ENCODE measurements at places on chromosomes 2 and 18. TPM values are rescaled to one million over a fixed set of nuclear protein-coding genes. Genes with fewer than 3 reads are reported as not detected.

- DNase-seq: no peak
Observed at GRCh38 chr2:179059026-179059700, 9.2 kb upstream of the CCDC141 start.

GRCh38 chr18:46333431-46334135 is 229.4 kb downstream of the HAUS1 start:
- DNase-seq: peak; percentile 52

GRCh38 chr2:132782176-132782783 is 112.3 kb upstream of the LYPD1 start:
- no peak for DNase-seq

DNA sequence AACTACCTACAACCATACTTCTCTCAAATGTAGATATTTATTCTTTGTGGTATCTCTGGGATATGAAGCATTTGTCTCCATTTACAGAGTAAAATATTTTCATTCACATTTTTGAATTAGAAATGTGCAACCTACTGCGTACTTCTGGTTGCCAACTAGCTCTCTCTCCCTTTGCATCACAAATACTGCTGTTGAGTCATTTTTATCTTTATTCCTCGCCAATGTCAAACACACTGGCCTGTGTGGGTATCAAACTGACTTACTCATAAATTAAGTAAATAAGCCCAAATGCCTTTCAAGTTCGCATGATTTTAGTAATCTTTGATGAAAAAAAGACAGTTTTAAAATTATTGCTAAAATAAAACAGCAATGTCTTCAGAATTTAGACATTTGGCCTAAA is 67.3 kb downstream of the STAT4 start:
- no peak for DNase-seq

DNA sequence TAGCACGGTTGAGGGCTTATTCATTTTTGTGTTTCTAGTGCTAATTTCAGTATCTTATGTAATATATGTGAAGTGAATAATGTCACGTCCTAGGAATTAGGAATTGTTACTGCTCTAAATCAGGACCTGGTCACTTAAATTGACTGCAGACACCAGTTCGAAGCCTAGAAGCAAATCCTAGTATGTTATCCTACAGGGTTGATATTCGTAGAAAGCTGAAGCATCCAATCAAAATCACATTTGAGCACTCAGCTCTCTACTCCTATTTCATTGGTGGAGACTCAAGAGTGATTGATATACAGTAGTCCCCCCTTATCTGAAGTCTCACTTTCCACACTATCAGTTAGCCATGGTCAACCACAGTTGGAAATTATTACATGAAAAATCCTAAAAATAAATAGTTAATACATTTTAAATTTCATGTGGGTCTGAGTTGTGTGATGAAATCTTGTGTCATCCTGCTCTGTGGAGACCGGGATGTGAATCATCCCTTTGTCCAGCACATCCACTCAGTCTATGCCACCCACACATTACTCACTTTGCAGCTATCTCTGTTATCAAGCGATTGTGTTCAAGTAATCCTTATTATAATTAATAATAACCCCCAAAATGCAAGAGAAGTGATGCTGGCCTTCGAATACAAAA is 35.2 kb upstream of the SCN9A start:
- peak; percentile 3 for DNase-seq

GRCh38 chr2:88760819-88761598 is 69.5 kb downstream of the RPIA start:
- no peak for DNase-seq

GRCh38 chr2:28268386-28268785 is 124.3 kb upstream of the FOSL2 start:
- DNase-seq: no peak

DNA sequence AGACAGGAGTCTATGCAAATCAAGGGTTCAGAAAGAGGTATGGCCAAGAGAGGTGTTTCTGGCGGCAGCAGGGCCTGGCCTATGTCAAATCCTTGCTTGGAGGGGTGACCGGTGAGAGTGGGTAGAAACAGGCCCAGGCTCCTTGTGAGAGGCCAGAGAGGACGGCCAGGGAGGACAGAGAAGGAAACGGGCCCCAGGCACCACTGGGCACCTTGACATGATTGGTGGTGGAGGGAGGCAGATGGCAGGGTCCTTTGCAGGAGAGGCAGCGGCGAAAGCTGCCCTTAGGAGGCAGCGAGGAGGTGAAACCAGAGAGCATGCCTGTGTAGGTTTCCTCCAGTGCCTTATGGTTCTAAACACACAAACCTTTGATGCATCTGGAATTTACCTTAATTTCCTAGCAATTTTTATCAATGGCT is 6.2 kb downstream of the RAMP1 start:
- DNase-seq: no peak

- no peak for DNase-seq
Observed at GRCh38 chr2:151906633-151906998, 78.4 kb upstream of the ARL5A start.

- no peak for DNase-seq
Observed at GRCh38 chr2:191881982-191882816, 35.3 kb upstream of the CAVIN2 start.

GRCh38 chr2:138752197-138752956 is 27.8 kb downstream of the NXPH2 start:
- no peak for DNase-seq

DNA sequence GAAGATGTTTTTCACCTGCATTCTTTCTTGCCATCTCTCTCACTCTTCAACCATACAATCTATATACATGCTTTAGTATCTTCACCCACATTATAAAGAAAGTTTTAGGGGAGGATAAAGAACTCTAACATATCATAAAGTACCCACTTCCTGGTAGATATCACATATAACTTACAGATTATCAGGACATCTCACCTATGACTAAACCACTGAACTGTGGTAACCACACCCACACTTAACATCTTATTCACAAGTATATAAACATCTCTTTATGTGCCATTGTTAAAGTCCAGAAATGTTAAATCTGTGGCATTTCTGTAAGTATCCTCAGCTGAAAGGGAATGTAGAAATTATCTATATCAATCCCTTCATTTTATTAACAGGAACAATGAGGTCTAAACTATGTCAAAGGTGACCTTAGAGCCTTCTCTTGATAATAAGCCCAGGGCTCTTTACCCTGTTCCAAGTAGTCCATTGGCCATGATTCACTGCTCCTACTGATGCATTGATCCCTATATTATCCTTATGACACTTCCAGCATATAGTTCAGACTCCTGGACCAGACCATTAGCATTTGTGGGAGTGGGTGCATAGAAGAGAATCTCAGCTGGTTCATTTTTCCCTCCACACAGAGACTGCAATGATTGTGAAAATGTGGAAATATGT is 182.4 kb downstream of the SUCLG1 start:
- no peak for DNase-seq

DNA sequence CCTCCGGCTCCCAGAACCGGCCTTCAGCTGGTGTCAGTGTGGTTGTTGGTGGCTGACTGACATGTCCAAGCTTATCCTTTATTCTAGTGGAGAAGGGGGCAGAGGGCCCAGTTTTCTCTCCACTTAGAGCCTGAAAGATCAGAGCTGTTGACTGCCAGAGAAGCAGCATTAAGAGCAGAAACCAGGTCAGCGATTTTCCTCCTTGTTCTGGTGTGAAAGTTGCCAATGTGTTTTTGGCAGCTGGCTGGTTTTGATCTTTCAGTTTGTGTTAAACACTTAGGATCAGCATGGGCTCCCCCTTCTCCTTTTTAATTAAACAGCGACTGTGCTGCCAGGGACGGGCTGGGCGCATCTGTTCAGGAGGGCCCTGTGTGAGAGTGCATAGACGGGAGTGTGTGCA is 100.9 kb downstream of the ASAP2 start:
- peak; percentile 17 for DNase-seq

DNA sequence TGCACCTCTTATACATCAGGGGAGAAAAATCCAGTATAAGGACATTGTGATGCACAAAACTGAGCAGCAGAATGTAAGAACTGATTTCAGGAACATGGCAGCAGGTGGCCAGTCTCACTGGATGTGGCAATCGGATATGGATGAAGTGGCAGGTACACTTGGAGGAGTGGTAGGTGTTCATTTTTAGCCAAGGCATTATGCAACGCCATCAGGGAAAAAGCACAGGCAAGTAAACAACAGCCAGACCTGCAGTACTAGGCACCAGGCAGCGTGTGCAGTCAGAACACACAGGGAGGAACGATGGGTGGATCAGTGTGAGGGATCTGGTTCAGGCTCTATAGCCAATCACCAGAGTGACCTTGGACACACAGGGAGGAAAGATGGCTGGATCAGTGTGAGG is 77.4 kb upstream of the GCFC2 start:
- DNase-seq: no peak

GRCh38 chr2:221649051-221649775 is 77.1 kb upstream of the EPHA4 start:
- DNase-seq: peak; percentile 4

DNA sequence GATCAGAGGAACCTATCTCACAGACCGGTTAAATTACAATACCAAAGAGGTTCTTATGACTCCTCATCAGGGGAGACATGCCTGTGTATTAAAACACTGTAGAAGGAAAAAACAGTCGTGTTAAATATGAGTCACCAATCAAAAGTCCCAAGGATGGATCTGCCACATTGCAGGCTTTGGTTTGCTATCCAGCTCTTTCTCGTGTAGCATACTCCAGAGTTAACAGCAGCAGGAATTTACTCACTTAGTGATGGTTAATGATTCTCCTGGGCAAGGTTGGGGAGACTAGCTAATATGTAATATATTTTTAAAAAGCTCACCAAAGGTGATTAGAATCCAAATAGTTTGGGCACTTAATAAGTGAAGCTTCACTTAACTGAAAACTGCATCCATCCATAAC is 109.7 kb downstream of the MBD5 start:
- no peak for DNase-seq

- no peak for DNase-seq
Observed at GRCh38 chr2:216482640-216483039, 16.0 kb upstream of the RPL37A start.

DNA sequence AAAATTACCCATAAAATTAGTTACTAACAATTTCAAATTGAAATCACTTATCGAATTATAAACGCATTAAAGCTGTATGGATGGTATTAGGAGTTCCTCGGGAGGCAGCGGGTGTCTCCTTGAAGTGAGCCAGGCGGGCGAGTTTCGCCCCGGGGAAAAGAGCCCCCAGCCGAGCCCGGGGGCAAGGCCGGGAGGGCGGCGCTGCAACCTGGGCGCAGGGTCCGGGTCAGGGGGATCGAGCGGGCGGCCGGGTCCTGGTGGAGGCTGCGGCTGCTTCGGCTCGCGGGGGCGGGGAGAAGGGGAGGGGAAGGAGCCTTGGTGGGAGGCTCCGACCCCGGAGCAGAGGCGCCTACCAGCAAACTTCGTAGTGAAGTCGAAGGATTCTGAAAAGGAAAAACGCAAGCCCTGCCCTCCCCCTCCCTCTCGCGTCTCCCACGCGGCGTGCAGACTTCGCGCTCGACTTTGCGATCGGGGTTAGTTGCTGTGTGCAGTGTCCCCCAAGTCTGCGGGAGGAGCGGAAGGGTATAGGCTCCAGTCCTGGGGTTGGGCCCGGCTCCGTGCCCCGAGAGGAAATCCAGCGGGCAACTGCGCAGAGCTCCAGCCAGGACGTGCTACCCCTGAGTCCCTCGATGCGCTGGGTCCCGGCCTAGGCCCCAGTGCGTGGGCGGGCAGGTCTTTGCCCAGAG is 140.8 kb downstream of the MEIS1 start:
- no peak for DNase-seq

GRCh38 chr2:227933884-227934283 is 62.5 kb downstream of the DAW1 start:
- DNase-seq: no peak

DNA sequence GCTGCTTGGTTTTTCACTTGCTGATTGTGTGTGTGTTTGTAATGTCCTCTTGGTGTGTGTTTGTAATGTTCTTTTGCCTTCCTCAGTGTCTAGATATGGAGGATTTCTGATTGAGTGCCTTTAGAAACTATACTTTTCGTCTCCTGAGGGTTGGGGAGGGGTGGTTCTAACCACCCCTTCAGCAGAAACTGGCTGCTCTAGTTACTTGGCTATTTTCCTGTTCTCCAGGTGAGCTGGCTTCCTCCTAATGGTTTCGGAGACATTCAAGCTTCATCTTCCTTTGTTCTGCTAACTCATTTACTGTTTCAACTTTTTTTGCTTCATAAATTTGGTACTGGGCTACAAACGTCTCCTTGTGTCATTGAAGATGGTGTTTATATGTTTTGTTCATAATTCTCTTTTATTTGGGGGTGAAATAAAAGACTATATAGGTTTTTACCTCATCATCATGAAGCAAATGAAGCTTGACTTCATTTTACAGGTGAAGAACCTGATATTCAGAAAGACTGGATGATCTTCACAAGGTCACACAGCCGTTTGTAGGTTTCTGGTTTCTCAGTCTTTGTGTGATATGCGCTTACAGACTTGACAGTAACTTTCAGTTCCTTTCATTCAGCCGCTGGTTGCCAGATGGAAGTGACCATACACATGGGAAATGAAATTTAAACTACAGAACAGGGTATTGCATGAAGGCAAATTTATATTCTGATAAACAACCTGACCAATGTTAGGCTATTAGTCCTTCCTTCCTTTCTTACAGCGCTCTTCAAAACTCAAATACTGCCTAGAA is 238.5 kb downstream of the GALR1 start:
- DNase-seq: no peak

GRCh38 chr2:156982615-156983014 is 274.9 kb upstream of the GALNT5 start:
- no peak for DNase-seq

DNA sequence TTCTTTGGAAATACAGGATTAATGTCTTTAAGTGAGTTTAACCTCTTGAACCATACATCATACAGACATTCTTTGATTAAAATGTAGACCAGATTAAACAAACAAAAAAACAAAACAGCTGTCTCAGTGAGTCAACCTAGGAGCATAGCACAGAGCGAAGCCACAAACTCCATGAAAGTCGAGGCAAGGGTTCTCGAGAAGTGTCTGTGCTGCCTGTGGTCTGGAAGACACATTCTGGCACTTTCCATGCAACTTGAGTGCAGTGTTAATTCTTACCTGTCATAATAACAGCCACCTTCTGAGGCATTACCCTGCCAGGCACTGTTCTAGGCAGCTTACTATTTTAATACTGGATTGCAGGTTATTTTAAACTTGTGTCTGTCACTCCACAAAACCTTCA is 435.5 kb upstream of the MMADHC start:
- DNase-seq: no peak

- no peak for DNase-seq
Observed at GRCh38 chr2:42927334-42928160, 135.2 kb upstream of the HAAO start.

Gene GALNT14
- 4.7 TPM for total RNA-seq

Gene MDH1
- 162 TPM for total RNA-seq

Gene HOXD13
- not detected for total RNA-seq

Gene COL4A4
- 0.78 TPM for total RNA-seq

Gene LOXL3
- 16.1 TPM for total RNA-seq

Gene LCT
- total RNA-seq: not detected

Gene TNFRSF11A
- total RNA-seq: 1.6 TPM

Gene XIRP2
- 0.78 TPM for total RNA-seq

Gene ZAP70
- total RNA-seq: 1.1 TPM

Gene HOXD10
- total RNA-seq: not detected

Gene MBD2
- total RNA-seq: 20.1 TPM

Gene MEP1B
- total RNA-seq: 0.78 TPM

Gene SIX3
- not detected for total RNA-seq

All from occipital lobe (tissue), 3 donors.